ENCODE measurements at places on chromosomes 13 and 19. TPM values are rescaled to one million over a fixed set of nuclear protein-coding genes. Genes with fewer than 3 reads are reported as not detected.

Gene CGB2
- polyA plus RNA-seq = not detected

Gene FIZ1
- 16.3 TPM for polyA plus RNA-seq

Gene MIA
- 3.7 TPM for polyA plus RNA-seq

Gene PRR36
- 0.11 TPM for polyA plus RNA-seq

Gene MCEMP1
- polyA plus RNA-seq = 0.50 TPM

Gene WDR87
- polyA plus RNA-seq = not detected

Gene MEIOSIN
- 0.41 TPM for polyA plus RNA-seq

Gene PDX1
- polyA plus RNA-seq = not detected

Gene DKKL1
- 0.50 TPM for polyA plus RNA-seq

Gene SLC6A16
- polyA plus RNA-seq = 1.2 TPM

Gene KLK15
- not detected for polyA plus RNA-seq

Gene NLRP5
- polyA plus RNA-seq = not detected

Gene FUT6
- polyA plus RNA-seq = not detected

Gene MBD3L2
- not detected for polyA plus RNA-seq

Gene TTYH1
- polyA plus RNA-seq = 3.6 TPM

Measured in right cardiac atrium (tissue), 5 donors.